ENCODE measurements at places on chromosomes 3 and 15.

GRCh38 chr15:90650117-90650955 lies 66.8 kb upstream of the BLM start:
- no peak for DNase-seq

DNA sequence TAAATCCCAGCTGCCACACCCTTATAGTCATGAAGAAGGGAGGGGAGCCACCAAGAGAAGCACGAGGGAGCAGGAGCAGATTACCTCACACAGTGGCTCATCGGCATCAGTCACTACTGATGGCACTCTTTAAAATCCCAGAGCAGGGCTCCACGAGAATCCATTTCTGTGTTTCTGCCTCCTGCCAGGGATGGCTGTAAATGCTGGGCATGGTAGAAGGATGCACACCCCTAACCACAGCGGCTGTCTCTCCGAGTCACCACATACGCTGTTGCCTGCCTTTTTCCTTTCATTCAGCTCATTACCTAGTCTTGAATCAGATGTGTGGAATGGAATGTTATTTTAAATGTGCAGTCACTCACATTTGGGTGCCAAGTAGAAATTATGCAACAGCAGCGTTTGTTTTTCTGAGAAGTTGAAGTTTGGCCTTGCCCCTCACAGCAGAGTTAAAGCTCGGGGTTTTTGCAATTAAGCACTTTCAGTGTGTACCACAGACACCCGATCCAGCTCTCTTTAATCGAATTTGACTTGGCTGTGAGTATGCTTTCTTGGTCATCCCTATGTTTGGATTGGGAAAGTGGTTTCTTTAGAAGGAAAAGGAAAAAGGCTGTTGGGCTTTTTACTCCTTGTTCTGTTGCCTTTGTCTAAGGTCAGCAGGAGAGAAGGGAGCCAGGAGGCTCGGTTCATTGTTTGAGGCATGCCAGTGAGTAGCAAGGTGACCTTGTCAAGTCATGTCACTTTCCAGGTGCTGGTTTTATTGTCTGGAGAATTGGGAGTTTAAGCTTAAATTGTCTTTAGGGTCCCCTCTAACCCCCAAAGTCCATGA lies 284.2 kb upstream of the TPM1 start:
- no peak for DNase-seq

DNA sequence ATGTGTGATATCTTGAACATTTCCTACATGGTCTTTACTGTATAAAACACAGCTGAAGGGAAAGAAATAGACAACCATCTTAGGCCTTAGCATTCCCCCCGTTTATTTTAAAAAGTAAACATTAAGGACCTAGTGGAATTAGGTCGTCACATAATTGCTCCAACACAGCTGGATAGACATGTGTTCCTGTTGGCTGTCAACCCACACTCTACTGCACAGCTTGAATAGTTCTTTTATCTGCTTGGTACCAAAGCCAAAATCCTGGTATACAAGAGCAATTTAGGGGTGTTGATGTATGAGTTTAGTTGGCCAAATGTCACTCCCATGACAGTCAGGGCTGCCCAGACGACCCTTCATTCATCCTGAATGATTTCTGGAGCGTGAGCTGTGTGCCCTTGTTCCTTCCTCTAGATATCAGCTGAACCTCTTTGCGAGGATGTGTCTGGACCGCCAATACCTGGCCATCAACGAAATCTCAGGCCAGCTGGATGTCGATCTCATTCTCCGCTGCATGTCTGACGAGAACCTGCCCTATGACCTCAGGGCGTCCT lies 179.7 kb downstream of the ITPR1 start:
- DNase-seq, result no peak

- DNase-seq, result no peak
Observed at GRCh38 chr15:32636908-32637567, 4.5 kb upstream of the SCG5 start.

GRCh38 chr15:81032355-81032754 lies 31.6 kb downstream of the TLNRD1 start:
- DNase-seq, result no peak

DNA sequence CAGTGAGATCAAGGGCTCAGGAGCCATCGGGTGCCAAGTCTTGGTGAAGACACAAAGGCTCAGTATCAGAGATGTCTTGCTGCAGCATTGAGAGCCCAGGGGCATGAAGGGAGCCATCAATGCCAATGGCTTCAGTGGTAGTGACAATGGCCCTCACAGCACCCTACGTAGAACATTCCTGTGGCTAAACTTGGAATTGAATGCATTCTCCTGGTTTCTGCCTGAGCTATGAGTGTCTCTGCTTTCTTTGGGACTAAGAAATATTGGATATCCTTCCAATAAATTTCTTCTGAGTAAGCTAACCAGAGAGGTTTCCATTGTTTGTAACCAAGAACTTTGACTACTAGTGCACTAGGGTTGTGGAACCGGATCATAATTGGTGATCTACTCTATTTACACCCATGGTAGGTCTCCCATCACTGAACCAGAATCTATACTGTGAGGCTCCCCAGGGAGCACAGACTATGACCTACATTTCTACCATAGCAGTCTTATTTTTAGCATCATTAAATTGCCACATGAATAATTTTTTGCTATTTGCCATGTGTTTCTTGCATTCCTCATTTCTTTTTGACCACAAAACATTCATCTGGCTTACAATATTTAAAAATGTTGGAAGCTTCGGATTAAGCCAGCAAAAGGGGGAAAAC lies 31.6 kb upstream of the PDZRN3 start:
- DNase-seq, result no peak

DNA sequence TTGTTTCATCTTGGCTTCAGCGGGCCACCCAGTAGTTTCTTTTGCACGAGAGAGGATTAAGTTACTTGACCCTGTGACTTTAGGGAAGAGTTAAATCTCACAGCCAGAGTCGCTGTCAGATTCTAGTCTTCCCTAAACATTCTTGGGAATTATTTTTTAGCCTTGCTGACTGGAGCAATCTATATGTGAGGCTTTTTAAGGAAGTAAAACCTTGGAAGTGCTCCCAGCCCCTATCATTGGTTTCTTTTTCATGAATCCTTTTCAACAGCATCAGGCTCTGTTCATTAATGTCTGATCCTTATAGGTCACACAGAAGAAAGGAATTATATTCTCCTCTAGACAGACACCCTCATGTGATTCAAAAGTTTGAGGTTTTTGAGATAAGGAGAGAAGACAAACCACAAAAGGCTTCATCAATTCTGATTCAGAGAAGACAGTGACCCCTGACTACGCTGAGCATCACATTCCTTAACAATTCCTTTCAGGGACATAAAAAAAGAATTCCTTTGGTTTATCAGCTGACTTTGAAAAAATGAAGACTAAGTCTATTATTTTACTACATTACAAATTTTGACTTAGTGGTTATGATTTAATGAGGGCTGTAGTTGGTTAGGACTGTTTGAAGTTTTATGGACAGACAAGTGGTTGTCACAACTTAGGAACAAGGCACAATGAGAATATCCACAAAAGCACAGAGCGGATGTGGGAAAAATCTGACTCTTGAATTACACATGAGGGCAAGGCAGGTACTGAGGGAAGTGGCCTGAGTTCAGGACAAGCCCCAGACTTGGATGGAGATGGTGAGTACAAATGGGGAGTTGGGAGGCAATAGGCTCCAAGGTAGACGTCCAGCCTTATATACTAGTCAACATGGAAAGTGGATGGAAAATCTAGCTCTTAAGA lies 171.1 kb upstream of the STT3B start:
- DNase-seq, result no peak

DNA sequence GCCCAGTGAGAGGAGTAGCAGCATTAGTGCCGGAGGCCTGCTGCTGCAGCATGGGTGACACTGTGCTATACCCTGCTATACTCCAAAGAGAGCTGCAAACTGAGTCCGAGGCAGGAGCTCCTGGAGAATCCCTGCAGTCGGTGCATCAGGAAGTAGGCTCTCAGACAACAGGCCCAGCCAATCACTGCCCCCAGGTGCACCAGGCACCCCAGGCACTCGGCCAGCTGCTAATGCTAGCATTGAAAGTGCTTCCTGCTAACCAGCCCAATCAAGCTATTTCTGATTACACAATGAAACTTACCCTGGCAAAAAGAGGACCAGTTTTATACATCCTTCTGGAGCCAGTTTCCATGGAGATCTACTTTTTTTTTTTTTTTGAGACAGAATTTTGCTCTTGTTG lies 45.6 kb upstream of the IREB2 start:
- DNase-seq, result peak; percentile 76

DNA sequence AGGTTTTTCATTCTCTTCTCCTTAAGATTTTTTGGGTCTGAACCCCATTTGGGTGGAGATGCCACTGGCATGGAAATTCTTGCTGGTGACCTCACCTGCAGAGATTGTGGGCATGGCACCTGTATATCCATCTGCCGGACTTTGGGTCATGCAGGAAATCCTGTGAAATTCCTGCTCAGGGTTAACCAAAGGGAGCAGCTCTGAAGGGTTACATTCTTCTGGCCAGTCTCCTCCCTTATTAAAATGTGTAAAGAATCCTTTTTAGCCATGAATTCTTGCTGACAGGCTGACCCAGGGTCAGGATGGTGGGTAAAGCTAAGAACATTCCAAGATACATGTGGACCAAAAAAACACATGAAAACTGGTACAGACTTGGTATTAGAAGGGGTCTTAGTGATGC lies 27.4 kb downstream of the ARHGEF26 start:
- DNase-seq, result no peak

- DNase-seq, result no peak
Observed at GRCh38 chr3:71294919-71295318, 288.6 kb downstream of the FOXP1 start.

All from DMS79 (cell line).